ENCODE measurements at places on chromosomes 7 and 10. TPM values are rescaled to one million over a fixed set of nuclear protein-coding genes. Genes with fewer than 3 reads are reported as not detected.

Gene PLEKHS1
- total RNA-seq: 0.07 TPM

Gene OGDHL
- total RNA-seq: 0.44 TPM

GRCh38 chr10:69403519-69403918, 13.2 kb downstream of the TACR2 start:
- H3K4me3 ChIP-seq: no peak overlapping the region
- no peak for DNase-seq
- no peaks in the 10 kb centered on the region for H3K27me3 ChIP-seq
- H3K36me3 ChIP-seq: peaks cover 34% of the 10 kb centered on the region
- H3K4me1 ChIP-seq: peaks cover 7% of the 10 kb centered on the region

DNA sequence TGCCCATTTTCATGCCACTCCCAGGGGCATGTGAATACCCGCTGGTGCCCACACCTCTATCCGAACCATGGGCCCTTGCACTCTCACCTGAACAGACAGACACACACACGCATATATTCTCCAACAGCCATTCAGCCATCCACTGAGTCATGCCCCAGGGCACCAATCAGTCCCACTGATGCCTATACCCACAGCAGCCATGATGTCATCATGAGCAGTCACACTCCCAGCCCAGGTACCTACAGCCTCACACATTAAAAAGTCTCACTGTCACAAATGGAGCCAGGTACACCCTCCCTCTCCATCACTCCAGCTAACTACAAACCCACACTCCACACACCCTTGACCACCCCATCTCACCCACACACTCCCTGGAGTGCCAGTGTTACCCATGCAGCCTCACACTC, 12.2 kb downstream of the VSIR start:
- peaks cover 87% of the 10 kb centered on the region for H3K4me1 ChIP-seq
- no peak overlapping the region for H3K4me3 ChIP-seq
- peaks cover 58% of the 10 kb centered on the region for H3K36me3 ChIP-seq
- H3K27me3 ChIP-seq: no peaks in the 10 kb centered on the region
- DNase-seq: peak; percentile 77

DNA sequence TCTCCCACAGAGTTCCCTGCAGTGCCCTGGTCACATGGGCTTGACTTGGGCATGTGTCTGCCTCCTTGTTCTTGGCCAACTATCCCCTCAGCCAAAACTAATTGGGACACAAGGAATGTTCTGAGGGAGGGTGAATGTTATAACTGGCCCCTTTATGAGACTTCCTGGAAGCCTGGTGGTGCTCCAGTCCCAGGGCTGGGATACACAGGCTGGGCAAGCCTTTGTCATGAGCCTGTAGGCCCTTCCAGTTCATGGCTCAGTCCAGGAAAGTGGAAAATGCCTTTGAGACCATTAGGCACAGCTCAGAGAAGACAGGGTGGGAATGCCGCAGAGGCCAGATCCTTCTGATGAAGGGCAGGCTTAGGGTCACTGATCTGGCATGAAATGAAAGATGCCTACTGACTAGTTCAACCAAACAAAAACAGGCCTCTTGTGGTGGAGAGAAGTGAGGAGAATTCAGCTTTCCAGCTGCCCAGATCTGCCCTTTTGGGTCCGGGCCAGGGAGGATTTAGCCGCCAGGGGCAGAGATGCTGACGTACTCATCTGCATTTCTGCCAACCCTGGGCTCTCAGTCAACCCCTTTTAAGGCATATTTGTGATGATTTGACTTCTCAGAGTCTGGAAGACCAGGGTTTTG, 961.5 kb downstream of the KCNMA1 start:
- H3K4me1 ChIP-seq: no peaks in the 10 kb centered on the region
- no peaks in the 10 kb centered on the region for H3K36me3 ChIP-seq
- no peak overlapping the region for H3K27ac ChIP-seq
- H3K27me3 ChIP-seq: peaks cover 3% of the 10 kb centered on the region

DNA sequence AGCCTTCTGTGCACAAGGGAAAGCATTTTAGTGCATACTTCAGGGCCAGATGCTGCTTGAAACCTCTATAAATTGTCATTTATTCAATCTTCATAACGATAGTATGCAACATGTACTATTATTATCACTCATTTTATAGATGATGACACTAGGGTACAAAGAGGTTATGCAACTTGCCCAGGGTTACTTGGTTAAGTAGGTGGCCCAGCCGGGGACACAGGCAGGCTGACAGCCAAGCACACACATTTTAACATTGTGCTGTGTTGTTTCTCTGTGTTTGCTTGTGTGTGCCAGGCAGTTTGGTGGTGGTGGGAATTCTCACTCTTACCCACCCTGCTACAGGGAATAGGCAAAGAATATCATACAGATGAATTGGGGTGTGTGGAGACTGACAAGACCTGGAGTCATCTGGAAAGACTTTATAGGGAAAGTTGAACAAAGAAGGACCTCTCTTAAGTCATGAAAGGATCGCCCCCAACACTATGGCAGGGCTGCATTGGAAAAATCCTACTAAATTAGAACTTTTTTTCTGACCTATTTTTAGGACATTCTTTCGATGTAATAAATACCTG, 98.9 kb downstream of the MKX start:
- H3K4me3 ChIP-seq: no peak overlapping the region
- peaks cover 15% of the 10 kb centered on the region for H3K27me3 ChIP-seq
- no peak for DNase-seq
- H3K36me3 ChIP-seq: no peaks in the 10 kb centered on the region
- H3K4me1 ChIP-seq: no peaks in the 10 kb centered on the region

DNA sequence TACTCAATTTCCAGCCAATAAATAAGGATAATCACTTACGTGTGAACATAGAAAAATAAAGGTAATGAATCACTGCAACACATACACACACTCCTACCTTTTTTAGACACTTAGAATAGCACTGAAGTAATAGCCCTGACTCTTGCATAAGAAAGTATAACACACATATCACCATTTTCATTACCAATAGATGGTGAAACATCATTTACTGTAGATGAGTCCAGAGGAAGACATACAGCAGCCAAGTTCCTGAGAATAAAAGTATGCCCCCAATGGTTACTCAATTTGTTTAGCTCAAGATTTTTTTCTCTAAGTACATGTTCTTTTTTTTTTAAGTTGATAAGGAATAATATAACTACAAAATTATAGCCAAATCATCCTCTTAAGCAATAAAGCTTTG, 316.3 kb downstream of the PARD3 start:
- no peaks in the 10 kb centered on the region for H3K4me1 ChIP-seq
- H3K36me3 ChIP-seq: no peaks in the 10 kb centered on the region
- peaks cover 2% of the 10 kb centered on the region for H3K27me3 ChIP-seq
- no peak for DNase-seq

DNA sequence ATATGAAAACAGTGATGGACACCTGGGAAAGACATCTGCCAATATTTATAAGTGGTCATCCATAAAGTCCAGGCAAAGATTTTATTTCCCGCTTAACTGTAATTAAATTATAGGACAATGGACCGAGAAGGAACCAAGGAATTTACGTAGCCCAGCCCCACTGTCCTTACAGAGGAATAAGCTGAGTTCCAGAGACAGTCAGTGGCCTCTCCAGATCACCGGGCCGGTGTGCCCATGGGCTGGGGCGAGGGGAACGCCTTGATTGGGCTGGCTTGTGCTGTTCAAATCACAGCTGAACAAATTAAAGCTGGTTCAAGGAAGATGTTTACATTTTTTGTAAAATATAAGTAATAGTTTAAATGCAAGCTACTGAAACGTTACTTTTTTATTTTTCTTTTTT, 40.7 kb downstream of the PFKP start:
- no peaks in the 10 kb centered on the region for H3K4me1 ChIP-seq
- no peak overlapping the region for H3K27ac ChIP-seq
- H3K4me3 ChIP-seq: no peak overlapping the region
- no peaks in the 10 kb centered on the region for H3K27me3 ChIP-seq
- H3K36me3 ChIP-seq: peaks cover 67% of the 10 kb centered on the region

DNA sequence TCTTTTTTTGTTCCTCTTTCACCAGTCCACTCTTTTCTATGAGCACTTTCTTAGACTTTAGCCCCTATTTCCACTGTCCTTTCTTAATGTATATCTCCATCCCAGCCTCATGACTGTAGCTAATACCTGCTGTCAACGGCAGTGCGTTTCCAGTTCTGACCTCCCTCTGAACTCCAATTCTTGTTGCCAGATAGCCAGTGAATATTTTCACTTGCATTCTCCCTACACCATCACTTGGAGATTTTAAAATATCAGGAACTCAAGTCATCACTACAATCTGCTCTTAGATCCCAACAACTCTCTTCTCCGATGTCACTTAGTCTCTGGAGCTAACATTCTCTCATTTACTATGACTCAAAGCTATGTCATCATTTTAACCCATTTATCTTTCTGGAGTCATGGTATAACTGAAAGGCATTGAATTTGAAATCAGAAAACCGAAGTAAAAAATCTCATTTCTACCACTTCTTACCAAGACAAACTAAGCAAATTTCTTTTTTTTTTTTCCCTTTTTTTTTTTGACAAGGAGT, 5.1 kb upstream of the SLC16A12 start:
- peaks cover 40% of the 10 kb centered on the region for H3K27me3 ChIP-seq
- H3K4me1 ChIP-seq: peaks cover 3% of the 10 kb centered on the region
- H3K36me3 ChIP-seq: no peaks in the 10 kb centered on the region
- no peak overlapping the region for H3K27ac ChIP-seq
- no peak for DNase-seq

GRCh38 chr7:72760602-72761001, 67.4 kb downstream of the TYW1B start:
- H3K27ac ChIP-seq: no peak overlapping the region
- H3K4me1 ChIP-seq: no peaks in the 10 kb centered on the region
- H3K4me3 ChIP-seq: no peak overlapping the region
- peaks cover 47% of the 10 kb centered on the region for H3K36me3 ChIP-seq

DNA sequence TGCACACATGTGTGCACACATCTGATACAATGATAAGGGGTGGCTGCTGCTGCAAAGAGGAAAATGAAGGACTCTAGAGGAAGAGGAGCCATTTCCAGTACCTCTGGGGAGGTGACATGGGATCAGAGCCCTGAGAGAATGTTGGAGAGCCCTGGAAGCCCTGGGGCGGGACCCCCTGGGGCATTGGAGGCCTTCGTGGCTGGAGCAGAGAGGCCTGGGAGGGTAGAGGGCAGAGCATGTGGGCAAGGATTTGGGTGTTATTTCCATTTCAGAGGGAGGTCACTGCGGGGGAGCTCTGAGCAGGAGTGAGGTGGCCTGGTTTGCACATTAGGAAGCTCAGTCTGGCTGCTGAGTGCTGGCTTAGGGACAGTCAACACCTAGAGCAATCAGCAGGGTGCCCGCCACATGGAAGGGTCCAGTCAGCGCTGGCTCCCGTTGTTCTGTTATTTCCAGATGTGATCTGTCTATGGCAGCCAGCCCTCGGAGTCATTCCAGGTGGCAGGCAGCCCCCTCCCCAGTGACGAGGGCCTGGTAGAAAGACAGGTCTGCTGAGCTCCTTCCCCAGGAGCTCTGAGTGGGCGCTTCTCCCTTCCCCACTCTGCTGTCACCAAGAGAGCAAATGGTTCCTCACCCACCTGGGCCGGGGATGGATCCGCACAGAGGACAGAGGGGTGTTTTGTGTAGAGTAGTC, 24.1 kb upstream of the BTBD16 start:
- DNase-seq: no peak
- H3K4me1 ChIP-seq: no peaks in the 10 kb centered on the region
- H3K36me3 ChIP-seq: no peaks in the 10 kb centered on the region
- no peaks in the 10 kb centered on the region for H3K27me3 ChIP-seq
- H3K4me3 ChIP-seq: no peak overlapping the region

GRCh38 chr10:3208481-3209406, 36.2 kb upstream of the PITRM1 start:
- no peak for DNase-seq
- no peaks in the 10 kb centered on the region for H3K4me1 ChIP-seq
- H3K4me3 ChIP-seq: no peak overlapping the region
- H3K36me3 ChIP-seq: no peaks in the 10 kb centered on the region

DNA sequence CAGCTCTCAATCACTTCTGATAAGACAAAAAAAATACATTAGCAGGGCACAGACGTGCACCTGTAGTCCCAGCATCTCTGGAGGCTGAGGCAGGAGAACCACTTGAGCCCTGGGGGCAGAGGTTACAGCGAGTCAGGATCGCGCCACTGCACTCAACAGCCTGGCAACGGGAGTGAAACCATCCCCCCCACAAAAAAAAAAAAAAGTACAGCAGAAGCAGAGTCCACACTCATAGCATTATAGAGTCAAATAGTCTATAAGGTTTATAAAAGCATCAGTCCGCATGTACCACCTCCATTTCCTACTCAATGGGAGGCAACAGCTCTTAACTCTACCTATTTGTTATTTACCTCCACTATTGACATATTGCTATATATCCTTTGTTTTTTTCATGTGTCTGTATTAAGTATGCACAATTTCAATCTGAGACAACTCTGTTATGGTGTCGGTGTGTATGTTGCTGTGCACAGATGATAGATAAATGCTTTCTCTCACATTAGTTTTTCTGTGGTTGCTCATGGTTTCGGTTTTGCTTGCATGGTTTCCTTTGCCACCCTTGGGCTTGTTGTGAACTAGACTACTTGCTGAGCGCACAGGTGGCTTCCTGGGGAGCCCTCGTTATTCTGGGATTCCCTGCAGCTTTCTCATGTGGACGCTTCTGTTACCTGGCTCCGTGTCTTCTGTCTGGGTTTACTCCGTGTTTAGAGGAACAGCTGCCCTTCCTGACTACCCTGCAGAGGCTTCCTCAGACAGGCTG, 40.4 kb downstream of the PROSER2 start:
- H3K36me3 ChIP-seq: no peaks in the 10 kb centered on the region
- H3K27me3 ChIP-seq: peaks cover 6% of the 10 kb centered on the region
- peaks cover 14% of the 10 kb centered on the region for H3K4me1 ChIP-seq
- no peak overlapping the region for H3K4me3 ChIP-seq
- DNase-seq: peak; percentile 56
- no peak overlapping the region for H3K27ac ChIP-seq

DNA sequence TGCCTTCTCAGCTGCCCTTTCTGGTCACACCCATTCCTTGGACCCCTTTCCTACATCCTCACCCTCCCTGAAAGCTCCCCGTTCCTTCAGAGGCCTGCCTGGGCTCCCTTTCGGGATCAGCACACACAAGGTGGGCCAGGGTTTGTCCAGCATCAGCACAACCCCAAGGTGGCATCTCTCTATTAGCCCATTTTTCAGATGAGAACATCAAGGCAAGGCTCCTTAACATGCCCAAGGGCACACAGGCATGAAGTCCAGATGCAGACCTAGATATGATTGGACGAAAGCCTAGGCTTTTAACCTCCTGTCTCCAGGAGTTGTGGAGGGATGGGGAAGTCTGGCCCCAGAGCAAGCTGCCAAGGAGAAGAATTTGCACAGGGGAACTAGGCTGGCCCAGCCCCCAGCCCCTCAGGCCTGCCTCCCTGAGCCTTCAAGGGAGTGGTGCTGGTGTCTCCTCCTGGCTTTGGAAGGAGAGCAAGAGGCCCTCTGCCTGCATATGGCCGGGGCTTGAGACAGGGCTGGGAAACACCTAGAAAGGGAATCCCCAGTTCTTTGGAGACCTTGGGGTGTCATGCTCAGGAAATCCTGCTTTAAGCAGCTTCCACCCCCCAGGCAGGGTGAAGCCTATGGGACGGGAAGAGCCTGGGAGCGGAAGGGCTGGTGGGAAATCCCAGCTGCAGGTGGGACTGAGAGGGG, 9.0 kb upstream of the VSIR start:
- no peaks in the 10 kb centered on the region for H3K27me3 ChIP-seq
- H3K27ac ChIP-seq: no peak overlapping the region

- H3K4me1 ChIP-seq: no peaks in the 10 kb centered on the region
- H3K27ac ChIP-seq: no peak overlapping the region
- no peak for DNase-seq
- no peak overlapping the region for H3K4me3 ChIP-seq
- H3K36me3 ChIP-seq: peaks cover 10% of the 10 kb centered on the region
- H3K27me3 ChIP-seq: no peaks in the 10 kb centered on the region
Observed at GRCh38 chr10:112766636-112767035, 183.4 kb upstream of the TCF7L2 start.

GRCh38 chr10:124429576-124429975, 10.9 kb upstream of the OAT start:
- H3K4me3 ChIP-seq: no peak overlapping the region
- peaks cover 2% of the 10 kb centered on the region for H3K27me3 ChIP-seq
- no peaks in the 10 kb centered on the region for H3K36me3 ChIP-seq
- no peak overlapping the region for H3K27ac ChIP-seq
- DNase-seq: no peak

Measured in activated CD4-positive, alpha-beta T cell treated with anti-CD3 and anti-CD28 coated beads for 36 hours (primary cell).